ENCODE measurements at places on chromosomes 12 and 14.
A peak's percentile ranks its signal among the peaks of the same experiment; 100 is the strongest.

DNA sequence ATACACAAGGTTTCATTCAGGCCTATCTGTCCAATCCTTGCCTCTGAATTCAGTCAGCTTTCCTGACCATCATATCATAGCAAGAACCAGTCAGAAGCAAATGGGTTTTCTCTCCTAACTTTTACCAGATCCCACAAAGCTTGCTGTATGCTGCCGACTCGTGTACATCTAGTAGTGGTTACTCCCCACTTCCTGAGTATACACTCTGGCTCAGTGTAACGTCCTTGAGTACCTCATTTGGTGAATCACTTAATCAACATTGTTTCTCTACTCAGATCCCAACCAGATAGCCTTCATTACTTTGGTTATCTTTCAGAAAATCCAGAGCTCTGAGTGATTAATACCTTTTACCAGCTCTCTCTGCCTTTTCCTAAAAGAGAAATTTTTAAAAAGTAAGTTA lies 728.2 kb downstream of the GALC start:
- DNase-seq: no peak

GRCh38 chr12:104719700-104720338 lies 238.3 kb downstream of the SLC41A2 start:
- no peak for DNase-seq

DNA sequence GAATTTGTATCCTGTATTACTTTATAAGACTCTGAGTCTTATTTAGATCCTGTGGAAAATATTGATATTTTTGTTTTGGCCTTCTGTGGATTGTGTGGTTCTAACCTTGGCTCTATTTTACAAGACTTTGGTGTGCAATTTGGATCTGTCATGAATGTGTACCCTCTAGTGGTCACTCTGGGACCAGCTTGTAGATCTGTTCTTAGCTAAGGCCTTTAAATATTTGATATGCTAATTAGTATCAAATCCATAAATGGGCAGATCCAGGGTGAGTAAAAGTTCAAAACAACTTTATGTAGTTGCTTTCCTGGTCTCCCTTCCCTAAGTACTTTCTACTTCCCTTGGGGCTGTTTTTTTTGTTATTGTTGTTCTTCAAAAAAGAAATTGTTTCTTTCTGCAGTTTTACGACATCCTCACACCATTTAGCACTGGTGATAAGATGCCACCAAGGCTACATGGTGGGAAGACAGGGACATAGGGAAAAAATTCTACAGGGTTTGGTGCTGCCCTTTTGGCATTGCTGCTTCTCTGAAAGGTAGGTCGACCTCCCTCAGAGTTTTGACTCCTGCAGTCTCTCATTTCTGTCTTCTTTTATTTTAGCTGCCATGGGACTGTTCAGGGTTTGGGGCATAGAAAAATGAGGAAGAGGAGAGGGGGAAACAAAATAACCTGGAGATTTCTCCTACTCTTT lies 238.5 kb downstream of the GPHN start:
- peak; percentile 54 for DNase-seq

GRCh38 chr14:105398726-105399465 lies 558 bp downstream of the TEX22 start:
- DNase-seq: no peak

DNA sequence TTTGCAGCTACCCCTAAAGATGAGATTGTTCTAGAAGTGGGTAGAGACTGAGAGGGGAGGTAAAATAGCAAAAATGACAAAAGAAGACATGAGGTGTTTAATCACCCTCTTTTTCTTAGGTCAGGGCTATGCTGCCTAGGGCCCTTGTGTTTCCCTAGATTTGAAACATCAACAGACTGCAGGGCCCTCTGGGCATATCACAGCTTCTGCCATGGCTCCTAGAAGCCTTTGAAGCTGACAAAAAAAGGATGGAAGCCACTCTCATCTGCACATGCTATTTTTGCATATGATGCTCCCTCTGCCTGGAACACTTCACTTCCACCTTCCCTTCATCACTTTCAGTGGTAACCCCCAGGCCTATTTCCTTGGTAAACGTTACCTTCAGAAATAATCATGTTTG lies 68.1 kb downstream of the BTG1 start:
- no peak for DNase-seq

DNA sequence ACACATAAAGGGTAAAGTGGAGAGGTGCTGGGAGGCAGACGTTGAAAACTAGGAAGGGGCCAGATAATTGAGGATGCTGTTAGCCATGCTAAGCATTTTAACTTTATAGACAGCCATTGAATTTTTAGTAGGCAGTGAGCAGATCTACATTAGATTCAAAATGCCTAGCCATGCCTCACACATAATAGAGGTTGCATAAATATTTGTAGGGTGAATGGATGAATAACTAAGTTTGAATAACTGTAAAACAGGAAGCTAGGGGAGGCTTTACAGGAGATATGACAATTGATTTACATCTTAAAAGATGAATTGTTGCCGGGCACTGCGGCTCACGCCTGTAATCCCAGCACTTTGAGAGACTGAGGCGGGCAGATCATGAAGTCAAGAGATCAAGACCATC lies 12.3 kb upstream of the CCNT1 start:
- no peak for DNase-seq

DNA sequence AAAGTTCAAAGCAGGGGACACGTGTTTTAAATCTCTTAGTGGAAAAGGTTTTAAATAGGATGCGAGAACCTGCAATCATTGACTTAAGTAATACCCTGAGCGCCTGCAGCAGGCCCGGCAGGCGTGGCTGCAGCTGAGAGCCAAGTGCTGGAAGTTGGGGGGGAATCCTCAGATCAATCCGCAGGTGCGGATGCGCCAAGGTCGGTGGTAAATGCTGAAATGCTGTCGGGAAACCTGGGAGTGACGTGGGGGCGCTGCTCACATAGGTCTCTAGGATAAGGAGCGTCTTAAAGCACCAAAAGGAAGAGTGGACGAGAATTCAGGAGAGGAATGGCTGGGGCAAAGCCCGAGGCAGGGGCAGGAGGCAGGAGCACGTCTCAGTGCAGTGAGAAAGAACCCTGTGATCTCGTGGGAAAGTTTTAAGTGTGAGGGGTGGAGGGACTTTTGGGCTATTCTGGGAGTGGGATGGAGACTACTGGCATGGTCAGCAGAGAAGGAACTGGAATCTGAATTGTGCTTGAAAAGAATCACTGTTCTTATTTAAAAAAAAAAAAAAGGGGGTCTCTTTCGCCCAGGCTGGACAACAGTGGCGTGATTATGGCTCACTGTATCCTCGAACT lies 883 bp upstream of the CDCA4 start:
- peak; percentile 50 for DNase-seq
